ENCODE measurements at places on chromosomes 12 and 14.

DNA sequence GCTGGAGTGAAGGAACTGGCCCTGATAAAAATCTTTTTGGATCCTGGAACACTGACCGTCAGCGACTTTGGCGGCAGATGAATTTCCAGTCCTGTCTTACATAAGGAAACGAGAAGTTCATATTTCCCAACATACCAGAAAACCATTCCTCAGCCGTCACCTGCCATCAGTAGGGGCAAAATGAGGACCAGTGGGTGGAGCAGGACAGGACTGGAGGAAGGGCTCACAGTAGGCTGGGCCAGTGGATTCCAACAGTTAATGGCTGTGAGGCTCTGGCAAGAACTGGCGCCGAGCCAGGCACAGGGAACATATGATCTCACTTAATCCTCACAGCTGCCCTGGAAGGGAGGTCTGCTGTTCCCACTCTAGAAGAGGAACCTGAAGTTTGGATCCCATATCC lies 67.2 kb upstream of the FAM181A start:
- no peak for DNase-seq

DNA sequence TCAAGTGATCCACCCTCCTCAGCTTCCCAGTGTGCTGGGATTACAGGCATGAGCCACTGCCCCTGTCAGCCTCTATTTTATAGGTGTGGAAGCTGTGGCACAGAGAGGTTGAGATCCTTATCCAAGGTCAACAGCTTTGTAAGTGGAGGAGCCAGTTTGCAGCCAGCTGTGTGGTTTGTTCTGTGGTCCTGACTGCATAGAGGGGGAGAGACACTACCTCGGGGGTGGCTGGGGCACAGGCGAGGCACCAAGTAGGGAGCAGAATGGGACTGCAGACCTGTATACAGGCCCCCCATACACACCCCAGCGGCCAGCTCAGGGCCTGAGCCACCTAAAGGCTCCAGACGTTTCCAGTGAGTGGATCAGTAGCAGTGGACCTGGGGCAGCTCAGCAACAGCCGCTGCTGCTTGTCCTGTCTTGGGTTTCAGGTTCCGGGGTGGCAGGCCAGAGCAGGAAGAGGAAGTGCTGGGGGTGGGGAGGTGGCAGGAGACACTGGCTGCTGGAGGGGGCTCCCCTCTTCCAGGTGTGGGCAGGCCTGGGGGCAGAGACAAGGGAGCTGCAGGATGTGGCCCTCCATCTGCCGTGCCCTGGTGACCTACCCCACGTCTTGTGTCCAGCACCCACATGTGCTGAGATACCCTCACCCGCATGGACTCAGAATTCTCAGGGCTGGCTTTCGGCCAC lies 11.0 kb downstream of the ORAI1 start:
- no peak for DNase-seq

DNA sequence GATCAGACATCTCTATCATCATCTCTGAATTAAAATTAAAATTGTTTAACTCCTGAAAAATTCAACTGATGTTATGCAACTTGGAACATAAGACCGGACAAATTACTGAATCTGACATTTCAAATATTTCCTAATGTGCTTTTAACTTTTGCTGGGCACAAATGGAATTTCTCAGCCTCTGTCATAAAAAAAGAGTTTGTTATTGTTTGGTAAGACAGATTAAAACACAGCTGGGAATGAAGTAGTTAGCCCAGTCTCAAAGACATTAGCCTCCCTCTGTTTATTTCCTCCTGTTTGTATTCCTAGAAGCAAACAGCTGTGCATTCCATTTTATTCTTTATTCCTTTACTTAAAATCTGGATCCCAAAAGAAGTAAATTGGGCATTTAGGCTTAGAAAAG lies 29.4 kb downstream of the PLEKHA5 start:
- no peak for DNase-seq

GRCh38 chr12:47409310-47409987 lies 296.4 kb downstream of the RPAP3 start:
- no peak for DNase-seq

- no peak for DNase-seq
Measured at GRCh38 chr12:16062611-16063010, 151.5 kb downstream of the DERA start.

GRCh38 chr14:31877255-31877798 lies 199.8 kb upstream of the ARHGAP5 start:
- DNase-seq: no peak

- DNase-seq: peak; percentile 48
Measured at GRCh38 chr12:57243521-57244311, 7.3 kb downstream of the STAC3 start.

- DNase-seq: no peak
Measured at GRCh38 chr14:59630288-59630963, 53.8 kb upstream of the CCDC175 start.

DNA sequence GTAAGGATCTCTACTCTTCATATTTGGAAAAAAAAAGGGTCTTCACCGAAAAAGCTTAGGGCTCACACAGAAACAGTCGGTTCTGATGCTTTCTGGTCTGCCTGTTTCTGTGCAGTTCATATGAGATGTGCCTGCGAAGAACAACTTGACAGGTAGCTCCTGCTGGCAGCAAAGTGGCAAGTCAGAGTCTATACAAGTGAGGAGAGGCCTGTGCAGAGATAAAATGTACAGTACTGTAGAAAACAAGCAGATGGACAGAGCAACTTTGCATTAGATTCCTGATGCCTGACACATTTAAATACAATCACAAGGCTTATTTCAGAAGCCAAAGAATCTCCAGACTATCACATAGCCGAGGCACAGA lies 936.0 kb downstream of the DIO2 start:
- DNase-seq: no peak

- DNase-seq: no peak
Measured at GRCh38 chr12:82517027-82517426, 158.7 kb downstream of the METTL25 start.

- DNase-seq: no peak
Measured at GRCh38 chr14:83433618-83434017, 1900.0 kb upstream of the SEL1L start.

DNA sequence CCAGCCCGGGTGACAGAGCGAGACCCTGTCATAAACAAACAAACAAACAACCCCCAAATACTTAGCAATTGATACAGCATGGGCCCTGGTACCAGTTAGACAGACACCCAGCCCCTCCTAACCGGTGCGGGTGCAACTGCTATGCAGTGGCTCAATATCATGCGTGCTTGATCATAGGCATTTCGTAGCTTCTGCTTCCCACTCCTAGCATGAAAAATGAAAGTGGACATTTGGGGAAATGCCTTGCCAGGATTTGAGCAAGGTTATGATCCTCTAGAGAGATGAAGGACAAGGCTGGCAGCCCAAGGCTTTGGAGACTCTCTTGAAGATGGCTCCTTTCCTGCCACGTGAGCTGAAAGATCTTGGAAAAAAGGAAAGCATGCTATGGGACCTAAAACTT lies 13.7 kb downstream of the FGF6 start:
- no peak for DNase-seq

DNA sequence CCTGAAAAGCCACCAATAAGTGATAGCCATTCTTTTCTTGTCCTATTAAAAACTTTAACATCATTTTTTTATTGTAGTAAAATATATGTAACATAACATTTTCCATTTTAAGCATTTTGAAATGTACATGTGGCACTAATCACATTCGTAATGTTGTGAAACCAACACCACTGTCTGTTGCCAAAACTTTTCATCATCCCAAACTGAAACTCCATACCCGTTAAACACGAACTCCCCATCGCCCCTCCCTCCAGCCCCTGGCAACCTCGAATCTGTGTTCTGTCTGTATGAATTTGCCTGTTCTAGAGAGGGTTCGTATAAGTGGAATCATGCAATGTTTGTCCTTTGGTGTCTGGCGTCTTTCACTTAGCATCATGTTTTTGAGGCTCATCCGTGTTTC lies 75.9 kb downstream of the CCDC92 start:
- no peak for DNase-seq

DNA sequence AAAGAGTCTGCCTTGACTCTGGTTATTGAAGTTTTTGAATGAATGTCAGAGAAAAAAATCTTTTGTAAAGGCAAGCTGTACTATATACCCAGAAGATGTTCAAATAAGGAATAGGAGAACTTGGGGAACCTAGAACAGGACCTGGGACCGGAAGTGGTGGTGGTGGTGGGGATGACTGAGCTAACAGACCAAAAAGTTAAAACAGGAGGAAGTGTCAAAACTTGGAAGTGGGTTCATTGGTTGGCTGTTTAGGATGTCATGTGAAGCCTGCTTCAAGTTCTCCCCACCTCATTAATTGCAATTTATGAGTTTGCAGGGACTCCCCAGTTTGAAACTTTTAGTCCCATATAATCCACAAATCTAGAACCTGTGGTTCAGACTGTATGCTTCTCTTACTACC lies 26.2 kb downstream of the PLXNC1 start:
- DNase-seq: no peak
